NCI-H2171 (cell line): ENCODE measurements at places on chromosomes 5 and 9.

DNA sequence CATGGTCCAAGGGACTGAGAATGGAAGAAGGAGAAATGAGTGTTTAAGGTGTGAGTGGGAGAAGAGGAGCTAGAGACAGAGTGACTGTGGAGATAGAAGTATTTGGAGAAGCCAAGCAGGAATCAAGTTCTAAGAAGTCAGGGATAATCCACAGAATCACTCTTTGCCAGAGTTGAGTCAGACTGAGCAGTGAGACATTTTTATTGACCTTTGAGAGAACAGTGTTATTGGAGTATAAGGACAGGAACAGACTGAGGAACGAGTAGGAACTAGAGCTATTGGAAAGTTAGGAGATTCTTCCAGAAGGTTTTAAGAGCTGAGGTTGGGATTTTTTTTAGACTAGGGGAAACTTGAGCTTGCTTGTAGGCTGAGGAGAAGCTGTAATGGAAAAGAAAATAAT is 37.2 kb downstream of the RCL1 start:
- DNase-seq = no peak

DNA sequence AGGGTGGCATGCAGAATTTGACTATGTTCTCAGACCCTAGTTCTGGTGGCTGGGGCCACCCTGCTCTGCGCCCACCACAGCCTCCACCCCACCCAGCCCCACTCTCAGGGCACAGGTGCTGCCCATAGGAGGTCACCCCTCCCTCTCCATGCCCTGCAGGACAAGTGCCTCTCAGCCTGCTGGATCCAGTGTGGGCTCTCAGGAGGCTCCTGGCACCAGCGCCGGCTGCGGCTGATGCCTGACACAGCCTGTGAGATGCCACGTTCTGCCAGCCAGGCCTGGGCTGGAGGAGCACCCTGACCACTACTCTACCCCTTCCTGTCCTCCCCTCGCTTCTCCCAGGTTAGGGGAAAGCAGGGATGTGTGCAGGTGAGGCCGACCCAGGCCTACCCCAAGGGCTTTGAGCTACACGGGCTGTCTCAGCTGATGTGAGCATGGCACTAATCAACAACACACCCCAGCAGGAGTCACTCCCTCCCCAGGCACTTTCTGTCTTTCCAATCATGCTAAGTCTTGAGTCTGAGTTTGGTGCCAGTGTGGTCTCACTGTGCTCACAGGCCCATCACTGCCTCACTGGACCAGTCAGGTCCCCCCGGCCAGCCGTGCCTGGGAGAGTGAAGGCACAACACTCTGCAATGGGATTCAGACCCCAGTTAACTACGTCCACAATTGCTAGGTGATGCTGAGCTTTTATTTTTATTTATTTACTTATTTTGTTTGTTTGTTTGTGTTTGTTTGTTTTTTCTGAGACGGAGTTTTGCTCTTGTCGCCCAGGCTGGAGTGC is 12.1 kb upstream of the BARX1 start:
- no peak for DNase-seq

DNA sequence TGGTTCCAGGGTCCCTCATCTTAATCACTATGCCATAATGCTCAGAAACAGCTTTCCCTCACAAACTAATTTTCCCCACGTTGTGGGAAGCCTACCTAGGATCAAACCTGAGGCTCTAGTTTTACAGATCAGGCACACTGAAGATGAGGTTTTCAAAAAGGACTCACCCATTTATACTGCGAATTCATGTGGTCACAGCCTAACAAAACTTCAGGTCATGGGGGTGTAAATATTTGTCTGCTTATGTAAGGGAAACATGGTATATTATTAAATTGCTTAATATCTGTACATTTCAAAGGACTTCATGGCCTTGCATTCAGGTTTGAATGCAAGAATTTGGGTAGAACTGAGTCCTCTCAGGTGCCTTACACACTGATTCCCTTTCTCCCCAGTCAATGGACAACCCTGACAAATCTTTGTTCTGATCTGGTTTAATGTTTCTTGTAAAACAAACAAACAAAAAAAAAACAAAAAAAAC is 12.1 kb downstream of the ZFAND5 start:
- no peak for DNase-seq

- no peak for DNase-seq
Measured at GRCh38 chr5:127804886-127805426, 101.8 kb downstream of the CCDC192 start.

GRCh38 chr9:113879318-113879717 is 3.2 kb downstream of the ZNF618 start:
- no peak for DNase-seq

- no peak for DNase-seq
Measured at GRCh38 chr9:34929506-34930102, 28.5 kb upstream of the PHF24 start.

DNA sequence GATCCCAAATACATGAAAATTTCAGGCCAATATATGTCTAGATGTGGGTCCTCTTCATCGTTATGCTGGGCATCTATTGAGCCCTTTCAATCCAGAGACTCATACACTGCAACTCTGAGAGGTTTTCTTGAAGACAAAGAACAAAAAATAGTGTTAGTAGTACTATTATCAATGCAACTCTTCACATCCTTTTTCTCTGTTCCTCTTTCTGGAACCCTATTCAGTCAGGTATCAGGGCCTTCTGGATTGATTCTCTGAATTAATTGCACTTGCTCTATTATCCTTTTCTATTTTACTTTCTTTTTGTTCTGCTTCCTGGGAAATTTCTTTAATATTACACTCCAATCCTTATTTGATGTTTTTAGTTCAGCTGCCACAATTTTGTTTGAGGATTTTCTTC is 18.5 kb upstream of the FAM120A start:
- DNase-seq = no peak

DNA sequence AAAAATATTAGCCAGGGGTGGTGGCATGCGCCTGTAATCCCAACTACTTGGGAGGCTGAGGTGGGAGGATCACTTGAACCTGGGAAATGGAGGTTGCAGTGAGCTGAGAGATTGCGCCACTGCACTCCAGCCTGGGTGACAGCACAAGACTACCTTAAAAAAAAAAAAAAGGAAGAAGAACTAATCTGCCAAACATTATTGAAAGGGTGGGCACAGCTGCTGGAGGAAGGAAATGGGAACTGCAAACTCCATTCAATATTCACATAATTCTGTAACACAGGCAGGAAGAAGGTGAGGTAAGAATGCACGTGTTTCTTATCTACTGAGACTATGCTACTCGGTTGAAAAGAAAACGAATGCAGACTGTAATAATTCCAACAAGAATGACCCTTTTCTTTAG is 121.1 kb upstream of the GNA14 start:
- DNase-seq = no peak

GRCh38 chr5:115341745-115342144 is 45.3 kb upstream of the CCDC112 start:
- no peak for DNase-seq

DNA sequence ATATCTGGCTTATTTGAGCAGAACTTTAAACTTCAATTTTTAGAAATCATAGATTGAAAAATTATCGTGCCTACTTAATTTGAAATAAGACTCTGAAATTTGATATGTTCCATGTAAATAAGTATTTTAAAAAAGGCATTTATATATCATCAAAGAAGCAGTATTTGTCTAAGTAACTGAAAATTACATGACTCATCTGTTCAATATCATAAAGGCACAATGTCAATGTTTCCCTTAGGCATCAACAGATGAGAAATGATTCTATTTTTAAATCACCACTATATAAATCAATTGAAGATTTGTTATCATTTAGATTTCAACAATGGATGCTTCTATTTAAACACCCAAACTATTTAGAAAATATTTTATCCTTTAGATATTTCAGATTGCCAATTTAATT is 142.9 kb upstream of the POU5F2 start:
- no peak for DNase-seq
